ENCODE measurements at places on chromosomes 16 and 17. TPM values are rescaled to one million over a fixed set of nuclear protein-coding genes. Genes with fewer than 3 reads are reported as not detected.

GRCh38 chr16:68469796-68470460 is 21.6 kb upstream of the SMPD3 start:
- no peak for DNase-seq
- H3K27me3 ChIP-seq = no peaks in the 10 kb centered on the region
- no peak overlapping the region for H3K27ac ChIP-seq
- no peak overlapping the region for H3K4me3 ChIP-seq
- H3K4me1 ChIP-seq = no peaks in the 10 kb centered on the region
- H3K36me3 ChIP-seq = no peaks in the 10 kb centered on the region

Gene SLFN5
- 12.9 TPM for total RNA-seq

Gene MAP2K3
- 14.7 TPM for total RNA-seq

DNA sequence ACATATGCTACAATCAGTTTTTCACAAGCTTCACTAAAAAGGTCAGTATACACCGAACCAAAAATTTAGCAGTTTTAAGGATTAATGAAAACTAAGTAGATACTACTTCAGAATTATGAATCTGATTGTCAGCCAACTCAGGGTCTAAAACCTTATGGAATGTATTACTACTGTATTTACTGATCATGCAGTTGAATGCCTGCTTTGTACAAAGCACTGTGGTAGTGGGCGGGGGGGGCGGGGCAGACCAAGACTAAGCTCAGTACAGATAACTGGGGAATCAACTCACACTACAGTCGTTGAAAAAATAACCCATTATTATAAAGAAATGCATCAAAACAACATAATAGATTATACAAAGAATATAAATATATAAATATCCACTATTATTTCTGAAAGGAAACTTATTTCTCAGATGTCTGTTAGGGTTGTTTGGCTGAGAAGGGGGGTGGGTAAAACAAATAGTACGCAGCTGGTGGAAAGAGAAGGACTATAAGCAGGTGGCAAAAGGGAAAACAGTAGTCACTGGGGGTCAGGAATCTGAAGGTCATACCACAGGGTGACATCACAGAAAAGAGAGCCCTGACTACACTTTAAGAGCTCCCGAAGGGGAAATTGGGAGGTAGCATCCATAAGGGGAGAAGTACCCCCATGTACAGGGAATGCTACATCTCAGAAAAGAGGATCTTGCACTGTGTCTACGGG is 109.4 kb upstream of the AXIN2 start:
- no peak overlapping the region for H3K27ac ChIP-seq
- no peak overlapping the region for H3K4me3 ChIP-seq
- no peak for DNase-seq
- H3K4me1 ChIP-seq = no peaks in the 10 kb centered on the region
- no peaks in the 10 kb centered on the region for H3K27me3 ChIP-seq

- H3K36me3 ChIP-seq = no peaks in the 10 kb centered on the region
- H3K27ac ChIP-seq = no peak overlapping the region
- peaks cover 8% of the 10 kb centered on the region for H3K27me3 ChIP-seq
- no peaks in the 10 kb centered on the region for H3K4me1 ChIP-seq
- no peak overlapping the region for H3K4me3 ChIP-seq
Observed at GRCh38 chr17:337866-338265, 14.7 kb downstream of the RPH3AL start.

Gene BAIAP3
- total RNA-seq = 3.1 TPM

Gene PRKCB
- 1.8 TPM for total RNA-seq

DNA sequence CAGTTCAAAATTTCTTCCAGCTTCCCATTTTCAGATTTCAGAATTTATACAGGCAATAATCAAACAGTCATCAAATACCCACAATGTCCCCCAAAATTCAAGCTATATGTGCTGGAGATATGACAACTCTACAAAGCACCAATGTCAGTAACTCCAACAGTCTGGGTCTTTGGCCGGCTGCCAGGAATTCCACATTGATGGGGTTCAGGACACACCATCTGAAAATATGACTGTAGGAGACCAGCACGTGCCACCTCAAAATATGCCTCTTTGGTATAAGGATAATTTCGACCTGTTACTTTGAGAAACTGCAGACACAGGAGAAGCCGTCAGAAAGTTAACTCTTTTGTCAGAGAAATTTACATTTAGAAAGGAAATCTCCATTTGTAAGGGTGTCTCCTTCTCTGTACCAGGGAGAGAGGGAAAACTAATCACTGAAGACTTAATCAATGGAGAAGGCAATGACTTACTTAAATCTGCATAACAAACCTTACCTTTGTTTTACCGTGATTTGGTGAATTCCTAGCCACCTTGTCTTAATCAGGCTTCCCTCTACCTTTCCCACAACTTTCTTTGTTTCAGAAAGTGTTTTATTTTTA is 594.3 kb upstream of the CDH5 start:
- no peaks in the 10 kb centered on the region for H3K27me3 ChIP-seq
- no peaks in the 10 kb centered on the region for H3K4me1 ChIP-seq
- H3K36me3 ChIP-seq = no peaks in the 10 kb centered on the region
- no peak for DNase-seq

Gene OR3A3
- not detected for total RNA-seq

DNA sequence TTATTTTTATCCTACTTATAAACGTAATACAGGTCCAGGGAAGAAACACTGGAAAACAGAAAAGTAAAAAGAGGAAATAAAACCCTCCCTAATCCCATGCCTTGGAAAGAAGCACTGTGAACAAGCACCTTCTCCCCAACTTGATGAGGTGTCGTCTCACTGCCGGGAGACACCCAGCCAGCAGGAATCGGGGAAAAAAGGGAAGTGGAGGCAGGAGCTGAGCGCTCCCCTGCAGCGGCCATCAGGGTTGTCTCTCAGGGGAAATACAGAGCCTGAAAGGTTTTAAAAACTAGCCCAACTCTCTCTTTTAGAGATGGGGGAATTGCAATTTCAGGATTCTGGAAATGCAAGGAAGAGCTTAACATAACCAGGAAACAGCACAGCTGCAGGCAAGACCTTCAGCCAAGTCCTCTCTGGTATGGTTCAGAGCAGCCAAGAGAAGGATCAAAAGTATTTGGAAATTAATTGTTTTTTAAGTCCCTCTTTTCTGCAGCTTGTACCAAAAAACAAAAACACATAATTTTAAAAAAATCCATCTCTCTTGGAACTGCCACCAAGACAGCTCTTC is 96.3 kb upstream of the RCVRN start:
- no peak overlapping the region for H3K4me3 ChIP-seq
- DNase-seq = no peak
- H3K27ac ChIP-seq = no peak overlapping the region
- no peaks in the 10 kb centered on the region for H3K27me3 ChIP-seq

DNA sequence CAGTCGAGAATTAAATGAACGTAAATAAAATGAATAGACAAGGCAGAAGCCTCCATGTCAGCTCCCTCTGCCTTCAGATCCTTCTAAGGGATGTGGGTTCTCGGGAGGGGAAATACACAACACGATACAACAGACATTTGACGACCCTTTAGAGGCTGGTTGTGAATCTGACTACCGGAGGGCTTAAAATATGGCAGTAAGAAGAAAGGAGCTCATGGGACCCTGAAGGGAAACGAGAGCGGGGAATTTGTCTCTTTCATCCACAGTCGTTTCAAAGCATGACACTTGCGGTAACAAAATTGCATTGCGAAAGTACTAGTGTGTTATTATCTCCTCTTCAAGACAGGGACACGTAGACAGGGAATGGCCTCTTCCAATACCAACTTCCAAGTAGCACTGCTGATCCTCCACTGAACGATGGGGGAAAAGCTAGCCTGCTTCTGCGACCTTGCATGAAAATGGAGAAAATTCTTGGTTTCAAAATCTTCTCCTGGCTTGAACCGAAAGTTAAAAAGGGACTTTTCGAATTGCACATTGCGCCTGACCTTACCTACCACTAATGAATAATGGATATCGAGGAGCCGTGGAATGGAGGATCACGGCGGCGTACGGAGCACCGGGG is 1.2 kb upstream of the TNRC6C start:
- H3K27me3 ChIP-seq = peaks cover 28% of the 10 kb centered on the region
- H3K27ac ChIP-seq = no peak overlapping the region
- peak overlapping the region; percentile 86 for H3K4me3 ChIP-seq
- peaks cover 19% of the 10 kb centered on the region for H3K4me1 ChIP-seq
- DNase-seq = no peak

GRCh38 chr17:29048440-29049368 is 5.8 kb downstream of the PIPOX start:
- H3K4me1 ChIP-seq = peaks cover 4% of the 10 kb centered on the region
- H3K4me3 ChIP-seq = no peak overlapping the region
- DNase-seq = no peak
- peaks cover 13% of the 10 kb centered on the region for H3K27me3 ChIP-seq

Gene MAPT
- total RNA-seq = not detected

GRCh38 chr16:11871193-11871592 is 19.9 kb upstream of the RSL1D1 start:
- no peaks in the 10 kb centered on the region for H3K27me3 ChIP-seq
- H3K36me3 ChIP-seq = peaks cover 61% of the 10 kb centered on the region
- H3K4me1 ChIP-seq = peaks cover 8% of the 10 kb centered on the region
- no peak overlapping the region for H3K27ac ChIP-seq

DNA sequence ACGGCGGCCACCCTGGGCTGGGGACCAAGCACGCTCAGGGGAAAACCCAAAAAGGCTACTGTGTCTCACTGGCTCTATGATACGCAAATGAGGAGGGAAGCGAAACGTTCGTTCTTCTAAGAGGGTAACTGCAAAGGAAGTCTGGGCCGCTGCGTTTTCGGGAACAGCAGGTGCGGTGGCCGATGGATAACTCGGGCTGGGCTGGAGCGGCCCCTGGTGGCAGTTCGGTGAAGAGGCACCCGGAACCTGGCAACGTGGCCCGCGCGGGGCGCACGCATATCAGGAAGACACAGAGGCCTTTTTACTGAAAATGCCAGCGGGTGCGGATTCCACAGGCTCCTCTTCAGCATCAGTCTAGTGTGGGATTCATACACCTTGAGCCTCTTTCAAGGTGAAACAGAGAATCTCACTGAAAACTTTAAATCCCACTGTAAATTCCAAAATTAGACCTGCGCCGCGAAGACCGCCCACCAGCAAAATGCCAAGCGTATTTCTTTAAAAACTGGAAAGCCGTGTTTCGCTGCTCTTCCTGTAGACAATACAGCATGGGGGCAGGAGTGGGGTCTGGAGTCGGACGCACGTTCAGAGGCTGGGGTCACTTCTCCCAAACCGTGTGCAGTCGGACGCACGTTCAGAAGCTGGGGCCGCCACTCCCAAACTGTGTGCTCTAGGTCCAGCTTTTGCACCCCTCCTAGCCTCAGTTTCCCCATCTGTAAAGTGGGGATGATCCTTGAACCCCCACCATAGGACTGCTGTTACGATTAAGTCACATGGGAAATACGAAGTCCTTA is 44.4 kb upstream of the METTL9 start:
- H3K4me1 ChIP-seq = peaks cover 13% of the 10 kb centered on the region
- DNase-seq = peak; percentile 63

GRCh38 chr16:975291-975690 is 4.5 kb upstream of the LMF1 start:
- peaks cover 80% of the 10 kb centered on the region for H3K27me3 ChIP-seq
- H3K4me3 ChIP-seq = no peak overlapping the region
- no peak for DNase-seq
- H3K27ac ChIP-seq = no peak overlapping the region
- H3K36me3 ChIP-seq = peaks cover 4% of the 10 kb centered on the region

Gene C16orf46
- total RNA-seq = not detected

Gene COA3
- 110 TPM for total RNA-seq

Gene TNS4
- not detected for total RNA-seq

Gene CNGB1
- total RNA-seq = not detected

Gene CES5A
- not detected for total RNA-seq

Gene PLXDC1
- not detected for total RNA-seq

GRCh38 chr17:50208611-50209061 is 7.2 kb upstream of the COL1A1 start:
- peaks cover 83% of the 10 kb centered on the region for H3K4me1 ChIP-seq
- DNase-seq = no peak
- H3K4me3 ChIP-seq = no peak overlapping the region
- H3K36me3 ChIP-seq = no peaks in the 10 kb centered on the region
- peak overlapping the region; percentile 98 for H3K27ac ChIP-seq

DNA sequence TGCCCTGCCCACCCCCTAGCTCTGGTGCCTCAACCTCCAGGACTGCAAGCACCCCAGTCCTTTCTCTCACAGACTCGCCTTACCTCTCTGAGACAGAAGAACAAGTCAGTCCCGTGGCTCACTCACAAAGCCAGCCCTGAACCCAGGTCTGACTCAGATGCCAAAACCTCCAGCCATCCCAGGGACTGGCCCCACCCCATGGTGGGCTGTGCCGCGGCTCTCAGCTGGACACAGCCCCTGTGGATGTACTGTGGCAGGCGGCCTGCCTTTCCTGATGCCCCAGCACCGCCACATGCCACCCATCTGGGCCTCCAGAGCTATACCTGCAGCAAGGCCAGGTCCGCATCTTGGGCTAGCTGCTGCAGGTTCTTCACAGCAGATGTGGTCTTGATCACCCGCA is 19.8 kb downstream of the MPG start:
- H3K4me1 ChIP-seq = 0 out of 2 replicates have a peak, but pooled peaks cover 3% of the 10 kb centered on the region
- no peak overlapping the region for H3K27ac ChIP-seq
- H3K27me3 ChIP-seq = no peaks in the 10 kb centered on the region
- H3K4me3 ChIP-seq = no peak overlapping the region

Gene RNF222
- total RNA-seq = not detected

- DNase-seq = peak; percentile 93
- H3K36me3 ChIP-seq = no peaks in the 10 kb centered on the region
Observed at GRCh38 chr17:77235370-77235941, 94.7 kb downstream of the SEC14L1 start.

Gene SLC52A1
- not detected for total RNA-seq

DNA sequence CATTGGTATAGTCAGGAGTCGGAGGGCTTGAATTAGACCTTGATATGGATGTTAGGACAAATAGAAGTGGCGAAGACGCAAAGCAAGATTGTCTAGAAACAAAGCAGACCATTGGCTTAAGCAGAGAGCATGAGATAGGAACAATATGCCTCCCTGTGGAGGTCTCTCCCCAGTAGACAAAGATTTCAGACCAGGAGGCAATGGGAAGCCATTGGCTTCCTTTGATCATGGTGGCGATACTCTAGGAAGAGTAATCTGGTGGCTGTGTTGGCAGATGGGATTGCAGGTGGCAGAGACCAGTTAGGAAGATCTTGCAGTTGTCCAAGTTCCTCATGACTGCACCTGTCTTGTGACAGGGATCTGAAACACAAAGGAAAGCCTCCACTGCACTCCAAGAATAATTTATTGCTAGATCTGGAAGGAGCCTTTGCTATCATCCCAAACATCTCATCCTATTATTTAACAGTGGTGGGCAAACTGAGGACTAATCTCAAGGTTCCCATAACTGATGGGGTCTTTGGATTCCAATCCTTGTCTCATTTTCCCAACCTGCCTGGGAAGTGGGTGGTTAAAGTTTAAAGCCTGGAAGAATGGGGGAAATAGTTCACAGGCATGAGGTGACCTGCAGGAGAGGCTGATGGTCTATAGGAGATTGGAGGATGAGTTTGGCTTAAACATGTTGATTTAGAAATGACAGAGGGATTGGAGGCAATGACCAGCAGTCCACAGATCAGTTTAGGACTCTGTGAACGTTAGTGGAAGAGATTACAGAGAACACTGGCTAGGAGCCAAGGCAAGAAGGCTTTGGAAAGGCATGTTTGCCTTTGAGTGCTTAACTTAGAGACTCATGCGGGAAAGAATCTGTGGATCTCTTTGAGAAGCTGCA is 37.0 kb downstream of the HLF start:
- no peak overlapping the region for H3K4me3 ChIP-seq
- H3K4me1 ChIP-seq = no peaks in the 10 kb centered on the region
- no peak overlapping the region for H3K27ac ChIP-seq
- DNase-seq = no peak
